Upper lobe of right lung (tissue), 1 donor: ENCODE measurements at places on chromosomes 2 and 18. TPM values are rescaled to one million over a fixed set of nuclear protein-coding genes. Genes with fewer than 3 reads are reported as not detected.
A peak's percentile ranks its signal among the peaks of the same experiment; 100 is the strongest.

DNA sequence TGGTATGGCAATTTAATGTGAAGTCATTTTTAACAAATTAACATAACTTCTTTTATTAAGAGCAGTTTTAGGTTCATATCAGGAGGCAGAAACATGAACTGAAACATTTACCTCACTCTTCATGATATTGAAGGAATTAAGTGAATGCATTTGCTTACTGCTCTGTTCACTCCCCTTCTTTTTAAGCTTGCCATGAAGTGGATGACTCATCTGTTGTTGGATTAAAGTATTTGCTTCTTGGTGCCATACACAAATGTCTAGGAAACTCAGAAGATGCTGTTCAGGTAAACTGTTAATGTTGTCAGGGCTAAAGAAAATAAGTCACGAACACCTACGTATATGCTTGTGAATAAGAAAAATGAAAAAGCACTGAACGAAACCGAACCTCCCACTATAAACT is 10.2 kb upstream of the CABYR start:
- H3K4me3 ChIP-seq, result no peak overlapping the region
- peaks cover 9% of the 10 kb centered on the region for H3K4me1 ChIP-seq
- DNase-seq, result no peak
- no peak overlapping the region for H3K27ac ChIP-seq

DNA sequence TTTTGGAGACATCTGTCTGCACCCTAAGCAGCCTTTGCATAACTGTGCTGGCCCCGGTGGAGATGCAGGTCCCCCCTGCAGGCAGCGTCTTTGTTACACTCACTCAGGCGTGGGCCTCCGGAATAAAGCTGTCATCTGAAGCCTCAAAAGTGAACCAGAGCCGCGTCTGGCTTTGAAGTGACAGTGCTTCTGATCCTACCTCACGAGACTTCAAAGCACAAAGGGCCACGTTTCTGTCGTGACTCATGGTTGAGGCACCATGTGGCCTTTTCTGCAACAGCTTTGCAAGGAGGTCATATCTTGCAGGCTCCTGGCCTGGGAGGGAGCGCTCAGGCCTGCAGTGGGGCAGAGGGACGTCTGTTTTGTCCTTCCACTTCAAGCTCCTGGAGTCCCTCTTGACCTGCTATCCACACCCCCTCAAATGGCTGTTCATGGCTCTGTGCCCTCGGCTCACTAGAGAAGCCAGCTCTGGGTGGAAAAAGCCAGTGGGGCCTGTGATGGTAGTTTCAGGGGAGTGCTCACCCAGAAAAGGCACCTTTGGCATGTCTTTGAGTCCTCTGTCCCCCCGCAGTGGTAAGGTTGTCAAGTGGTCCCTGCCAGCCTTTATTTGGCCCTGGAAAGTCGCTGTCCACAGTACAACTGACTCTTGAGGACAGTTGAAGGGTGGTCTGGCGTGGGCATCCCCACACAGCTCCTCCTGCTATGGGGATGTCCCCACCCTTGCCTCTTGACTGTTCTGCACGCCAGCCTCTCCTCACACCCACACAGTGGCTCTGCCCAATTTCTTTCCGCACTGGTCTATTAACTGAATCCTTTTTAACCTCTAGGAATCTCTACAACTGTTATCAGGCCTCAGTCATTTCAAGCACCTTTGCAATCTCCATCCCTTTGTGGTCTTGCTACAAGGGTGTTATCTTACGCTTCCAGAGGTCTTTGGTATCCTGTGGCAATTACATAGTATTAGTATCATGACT is 19.3 kb downstream of the GPR55 start:
- peak; percentile 42 for DNase-seq
- no peaks in the 10 kb centered on the region for H3K36me3 ChIP-seq
- H3K4me1 ChIP-seq, result no peaks in the 10 kb centered on the region
- no peaks in the 10 kb centered on the region for H3K27me3 ChIP-seq
- no peak overlapping the region for H3K4me3 ChIP-seq

The TMEM37 gene
- total RNA-seq, result 23.8 TPM

DNA sequence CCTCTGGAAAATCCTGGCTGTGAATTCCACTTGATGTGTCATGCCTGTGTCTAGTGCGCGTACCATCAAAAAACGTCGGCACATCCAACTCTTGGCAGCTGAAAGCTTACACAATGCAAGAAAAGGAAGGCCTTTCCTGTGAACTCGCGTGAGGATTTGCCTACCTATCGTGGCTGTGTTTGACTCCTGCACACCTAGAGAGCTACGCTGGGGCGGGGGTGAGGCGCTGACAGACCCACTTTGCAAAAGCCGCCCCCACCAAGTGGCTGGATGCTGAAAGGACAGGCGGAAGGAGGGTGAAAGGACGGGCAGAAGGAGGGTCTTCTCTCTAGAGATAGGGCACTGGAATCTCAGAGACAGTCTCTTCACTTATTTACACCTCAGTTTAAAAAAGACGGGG is 270.1 kb downstream of the EIPR1 start:
- no peak for DNase-seq
- H3K27me3 ChIP-seq, result no peaks in the 10 kb centered on the region
- H3K27ac ChIP-seq, result no peak overlapping the region

DNA sequence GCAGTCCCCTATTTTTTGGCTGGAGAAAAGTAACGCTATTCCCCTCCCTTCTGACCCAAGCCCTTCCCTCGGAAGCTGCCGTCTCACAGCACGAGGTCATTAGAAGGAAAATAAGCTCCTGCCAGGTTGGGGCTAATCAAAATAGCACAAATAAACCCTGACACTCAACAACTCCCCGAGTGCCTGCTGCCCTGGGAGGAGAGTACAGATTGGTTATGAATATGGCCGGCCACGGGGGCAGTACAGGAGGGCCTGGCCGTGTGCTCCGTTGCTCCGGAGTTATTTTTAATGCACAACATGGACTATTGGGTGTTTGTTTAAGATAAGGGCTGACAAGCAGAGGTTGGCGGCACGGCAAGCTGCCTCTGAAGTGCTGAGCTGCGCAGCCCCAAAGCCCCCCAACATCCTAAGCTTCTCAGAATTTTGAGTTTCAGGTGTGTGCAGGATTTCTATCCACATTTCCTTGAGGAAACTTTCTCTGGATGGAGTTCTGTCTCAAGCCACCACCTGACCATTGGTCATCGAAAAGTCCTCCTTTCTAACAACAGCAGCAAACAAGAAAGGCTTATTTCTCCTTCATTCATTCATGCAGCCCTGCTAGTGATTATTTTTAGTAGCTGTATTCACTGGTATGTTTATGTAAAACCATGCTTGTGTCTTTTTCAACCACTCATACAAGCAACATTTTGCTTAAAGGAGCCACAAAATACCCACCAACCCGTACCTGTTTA is 58.7 kb downstream of the PAX3 start:
- no peaks in the 10 kb centered on the region for H3K36me3 ChIP-seq
- peaks cover 43% of the 10 kb centered on the region for H3K27me3 ChIP-seq
- H3K4me3 ChIP-seq, result no peak overlapping the region
- H3K4me1 ChIP-seq, result no peaks in the 10 kb centered on the region
- no peak overlapping the region for H3K27ac ChIP-seq
- no peak for DNase-seq

DNA sequence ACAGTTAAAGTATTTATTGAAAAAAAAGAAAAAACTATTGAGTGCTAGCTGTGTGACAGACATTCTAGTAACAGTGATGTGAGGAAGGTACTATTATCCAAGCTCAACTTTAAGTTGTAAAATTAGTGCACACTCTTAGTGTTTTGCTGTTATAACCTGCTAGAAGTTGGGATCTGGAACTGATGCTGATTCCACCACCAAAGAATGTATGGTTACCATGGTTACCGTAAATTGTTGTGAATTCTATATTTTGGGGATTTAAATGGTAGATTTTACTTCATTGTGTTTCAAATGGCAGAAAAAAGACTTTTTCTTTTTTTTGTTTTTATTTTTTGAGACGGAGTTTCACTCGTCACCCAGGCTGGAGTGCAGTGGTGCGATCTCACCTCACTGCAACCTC is 5.3 kb downstream of the AGFG1 start:
- DNase-seq, result no peak
- H3K27ac ChIP-seq, result no peak overlapping the region
- H3K36me3 ChIP-seq, result no peaks in the 10 kb centered on the region

- H3K4me1 ChIP-seq, result peaks cover 22% of the 10 kb centered on the region
- H3K36me3 ChIP-seq, result no peaks in the 10 kb centered on the region
- peak overlapping the region; percentile 36 for H3K4me3 ChIP-seq
- no peaks in the 10 kb centered on the region for H3K27me3 ChIP-seq
These were observed 209.0 kb downstream of the PRKCE start for GRCh38 chr2:45860136-45861121.

DNA sequence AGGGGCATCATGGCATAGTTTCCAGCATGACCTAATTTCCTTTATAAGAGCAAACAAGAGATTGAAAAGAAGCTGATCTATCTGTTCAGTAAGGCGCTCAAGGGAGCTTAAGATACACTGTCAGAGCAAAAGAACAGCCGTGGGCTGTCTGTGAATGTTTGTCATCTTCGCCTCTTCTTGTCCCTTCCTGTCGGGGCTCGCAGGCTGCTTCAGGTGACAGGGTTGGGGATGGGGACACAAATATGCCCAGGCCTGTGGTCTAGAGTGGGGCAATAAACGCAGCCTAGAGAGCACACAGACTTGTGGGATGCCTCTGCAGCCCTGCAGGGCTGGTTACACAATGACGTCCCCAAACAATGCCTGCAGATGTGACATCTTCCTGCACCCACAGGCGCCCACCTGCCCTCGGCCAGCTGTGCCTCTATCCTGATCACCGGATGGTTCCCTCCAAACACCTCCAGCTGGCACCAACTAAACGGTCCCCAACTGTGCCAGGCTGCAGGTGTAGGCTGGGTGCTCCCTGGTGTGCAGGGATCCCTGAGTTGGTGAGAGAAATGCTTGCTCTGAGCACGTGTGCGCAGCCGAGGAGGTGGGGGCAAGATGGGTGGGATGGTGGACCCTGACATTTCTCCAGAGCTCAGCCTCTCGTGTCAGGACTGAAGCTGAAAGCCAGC is 72.8 kb downstream of the EDAR start:
- no peaks in the 10 kb centered on the region for H3K36me3 ChIP-seq
- H3K27ac ChIP-seq, result no peak overlapping the region
- H3K27me3 ChIP-seq, result no peaks in the 10 kb centered on the region
- peak; percentile 45 for DNase-seq
- H3K4me1 ChIP-seq, result no peaks in the 10 kb centered on the region

- peak; percentile 79 for DNase-seq
- no peak overlapping the region for H3K27ac ChIP-seq
- no peaks in the 10 kb centered on the region for H3K27me3 ChIP-seq
- H3K4me1 ChIP-seq, result no peaks in the 10 kb centered on the region
- no peaks in the 10 kb centered on the region for H3K36me3 ChIP-seq
These were observed 11.5 kb upstream of the RTN4 start for GRCh38 chr2:55061523-55062344.

DNA sequence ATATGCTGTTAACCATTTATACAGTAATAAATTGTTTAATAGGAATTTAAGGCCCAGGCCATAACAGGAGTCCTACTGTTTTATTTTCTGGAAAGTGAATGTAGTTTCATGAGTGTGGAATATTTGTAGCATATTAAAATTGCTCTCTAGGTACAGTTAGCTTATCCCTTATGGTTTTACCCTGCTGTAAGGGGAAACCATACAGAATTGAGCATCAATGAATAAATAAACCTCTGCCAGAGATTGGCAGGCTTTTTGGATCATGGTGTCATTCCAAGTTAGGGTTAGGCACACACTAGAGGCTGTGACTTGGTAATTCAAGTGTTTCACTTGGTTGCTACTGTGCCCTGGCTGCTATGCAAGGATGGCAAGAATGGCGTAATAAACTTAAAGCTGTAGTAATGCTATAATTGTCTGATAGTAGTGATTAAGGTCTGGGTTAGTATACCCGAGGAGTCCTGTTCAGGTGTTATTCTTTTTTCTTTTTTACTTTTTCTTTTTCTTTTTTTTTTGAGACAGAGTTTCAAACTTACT is 30.4 kb downstream of the BMPR2 start:
- no peak overlapping the region for H3K4me3 ChIP-seq
- peaks cover 12% of the 10 kb centered on the region for H3K4me1 ChIP-seq
- H3K36me3 ChIP-seq, result no peaks in the 10 kb centered on the region
- DNase-seq, result no peak
- H3K27me3 ChIP-seq, result no peaks in the 10 kb centered on the region
- peak overlapping the region; percentile 11 for H3K27ac ChIP-seq

DNA sequence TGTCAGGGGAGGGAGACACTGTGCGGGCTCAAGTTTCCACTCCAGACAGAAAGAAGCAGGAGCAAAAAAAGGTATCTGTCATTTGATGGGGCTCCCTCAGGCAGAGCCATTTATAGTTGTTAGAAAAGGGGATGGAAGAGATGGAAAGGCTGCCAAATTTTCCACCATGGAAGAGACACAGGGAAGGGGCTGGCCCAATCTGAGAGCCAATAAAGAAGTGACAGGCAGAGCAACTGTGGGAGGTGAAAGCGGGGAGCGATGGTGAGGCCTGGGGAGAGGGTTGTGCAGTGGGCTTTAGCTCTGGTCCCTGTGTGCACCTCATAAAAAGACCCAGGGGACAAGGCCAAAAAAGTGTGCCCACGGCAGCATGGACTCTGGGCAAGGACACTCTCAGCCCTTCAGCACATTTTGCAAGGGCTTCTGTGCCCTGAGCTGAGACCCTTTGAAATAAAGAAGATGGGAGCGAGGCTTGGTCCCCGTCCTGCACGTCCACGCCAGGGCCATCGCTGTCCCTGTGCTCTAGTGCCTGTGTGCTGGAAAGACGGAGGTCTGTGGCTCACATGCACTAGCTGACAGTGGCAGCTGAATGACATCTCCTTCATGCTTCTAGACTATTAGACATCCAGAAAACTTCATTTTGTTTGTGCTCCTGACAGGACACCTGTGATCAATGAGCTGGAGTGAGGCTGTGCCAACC is 456.7 kb upstream of the HS6ST1 start:
- H3K36me3 ChIP-seq, result no peaks in the 10 kb centered on the region
- no peaks in the 10 kb centered on the region for H3K27me3 ChIP-seq
- peak; percentile 26 for DNase-seq
- H3K4me1 ChIP-seq, result no peaks in the 10 kb centered on the region

DNA sequence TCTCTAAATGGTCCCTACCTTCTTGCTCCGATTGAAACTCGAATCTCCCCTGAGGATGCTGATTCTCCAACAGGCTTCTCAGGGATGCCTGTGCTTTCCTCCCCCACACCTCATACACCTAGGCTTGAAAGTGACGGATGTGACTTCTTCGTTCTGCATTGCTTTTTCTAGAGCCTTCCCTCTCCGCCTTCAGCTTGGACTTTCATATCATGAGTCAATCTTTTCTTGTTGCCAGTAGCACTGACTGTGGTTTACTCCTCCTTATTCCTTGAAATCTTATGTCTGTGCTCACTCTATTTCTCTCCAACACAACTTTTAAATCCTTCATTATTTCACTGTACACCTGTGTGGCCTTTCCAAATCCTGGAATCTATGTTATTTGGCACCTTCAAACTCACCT is 451.4 kb downstream of the TMX3 start:
- no peak overlapping the region for H3K27ac ChIP-seq
- no peaks in the 10 kb centered on the region for H3K36me3 ChIP-seq
- H3K4me1 ChIP-seq, result no peaks in the 10 kb centered on the region
- H3K4me3 ChIP-seq, result no peak overlapping the region
- DNase-seq, result no peak
